ENCODE measurements at places on chromosomes 16 and 17. TPM values are rescaled to one million over a fixed set of nuclear protein-coding genes. Genes with fewer than 3 reads are reported as not detected.

DNA sequence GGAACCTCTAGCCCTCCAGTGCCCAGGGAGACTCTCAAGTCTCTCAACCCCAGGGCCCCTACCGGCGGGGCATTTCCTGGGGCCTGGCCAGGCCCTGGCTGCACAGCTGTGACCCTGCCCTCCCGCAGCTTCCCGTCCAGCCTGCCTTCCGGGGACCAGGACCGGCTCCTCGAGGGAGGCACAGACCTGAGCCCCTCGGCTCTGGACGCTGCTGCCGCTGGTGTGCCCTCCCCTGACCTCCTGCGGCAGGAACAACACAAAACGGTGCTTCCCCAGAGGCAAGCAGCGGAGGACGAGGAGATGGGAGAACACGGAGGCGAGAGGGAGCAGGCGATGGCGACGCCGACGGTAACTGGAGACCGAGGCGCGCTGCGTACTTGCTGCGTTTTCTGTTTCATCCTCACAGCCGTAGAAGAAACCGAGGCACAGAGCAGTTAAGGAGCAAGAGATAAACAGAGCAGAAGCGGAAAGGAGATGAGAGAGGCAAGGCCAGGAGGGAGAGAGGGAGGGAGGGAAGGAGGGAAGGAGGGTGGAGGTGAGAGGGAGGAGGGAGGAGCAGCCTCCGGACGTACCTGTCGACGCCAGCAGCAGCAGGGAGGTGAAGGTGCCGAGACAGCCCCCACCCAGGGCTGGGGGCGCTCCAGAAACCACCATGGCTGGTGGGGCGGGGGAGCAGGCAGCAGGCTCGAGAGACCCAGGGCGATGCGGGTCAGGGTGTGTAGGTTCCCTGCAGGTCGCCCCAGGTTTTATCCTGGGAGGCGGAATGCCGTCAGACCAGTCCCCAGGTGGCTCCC lies at the start of gene PRSS22:
Gene PRSS22, minus strand, starts transcription at position 720 of the 794 bp plus-strand sequence. Its CDS starts 66 bp downstream, at position 654.
- peak within 1 kb of the TSS; percentile 67 for H3K4me3 ChIP-seq
- H3K27me3 ChIP-seq, result no peaks in the 10 kb centered on the region
- no peaks in the 10 kb centered on the region for H3K36me3 ChIP-seq
- DNase-seq, result peak; percentile 78
- no peaks in the 10 kb centered on the region for H3K4me1 ChIP-seq
- H3K27ac ChIP-seq, result peak within 1 kb of the TSS; percentile 91

The RNF43 gene
- total RNA-seq, result 19.0 TPM

The LITAF gene
- total RNA-seq, result 109 TPM

GRCh38 chr17:72811976-72812687 lies 280.4 kb downstream of the SLC39A11 start:
- no peaks in the 10 kb centered on the region for H3K4me1 ChIP-seq
- H3K27me3 ChIP-seq, result no peaks in the 10 kb centered on the region
- H3K27ac ChIP-seq, result no peak overlapping the region
- no peak for DNase-seq

The MAPT gene
- total RNA-seq, result 9.9 TPM

DNA sequence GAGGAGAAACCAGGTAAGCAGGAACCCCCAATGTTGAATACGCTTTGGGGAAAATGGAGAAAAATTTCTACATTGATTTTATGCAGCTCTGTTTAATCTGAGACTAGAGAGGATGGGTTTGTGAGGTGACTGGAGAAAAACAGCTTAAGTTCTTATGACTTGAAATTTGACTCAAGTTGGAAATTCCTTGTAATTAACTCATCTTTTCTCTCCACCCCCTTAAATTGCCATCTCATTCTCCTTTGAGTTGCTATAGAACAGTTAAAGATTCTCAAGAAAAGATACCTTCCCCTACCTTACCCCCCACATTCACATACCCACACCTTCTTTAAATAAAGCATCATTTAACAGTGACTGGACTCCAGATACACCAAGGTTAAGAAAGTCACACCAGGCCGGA lies 24.2 kb downstream of the ZNRF1 start:
- H3K27ac ChIP-seq, result no peak overlapping the region
- H3K4me3 ChIP-seq, result no peak overlapping the region
- H3K4me1 ChIP-seq, result no peaks in the 10 kb centered on the region
- H3K36me3 ChIP-seq, result no peaks in the 10 kb centered on the region

GRCh38 chr16:85497622-85498314 lies 115.4 kb upstream of the GSE1 start:
- DNase-seq, result no peak
- H3K4me1 ChIP-seq, result no peaks in the 10 kb centered on the region
- no peak overlapping the region for H3K4me3 ChIP-seq
- H3K27ac ChIP-seq, result no peak overlapping the region
- H3K27me3 ChIP-seq, result no peaks in the 10 kb centered on the region
- no peaks in the 10 kb centered on the region for H3K36me3 ChIP-seq

- no peaks in the 10 kb centered on the region for H3K36me3 ChIP-seq
- no peaks in the 10 kb centered on the region for H3K27me3 ChIP-seq
- H3K4me3 ChIP-seq, result no peak overlapping the region
- no peaks in the 10 kb centered on the region for H3K4me1 ChIP-seq
Observed at GRCh38 chr17:78289802-78290363, 58.5 kb downstream of the TMEM235 start.

DNA sequence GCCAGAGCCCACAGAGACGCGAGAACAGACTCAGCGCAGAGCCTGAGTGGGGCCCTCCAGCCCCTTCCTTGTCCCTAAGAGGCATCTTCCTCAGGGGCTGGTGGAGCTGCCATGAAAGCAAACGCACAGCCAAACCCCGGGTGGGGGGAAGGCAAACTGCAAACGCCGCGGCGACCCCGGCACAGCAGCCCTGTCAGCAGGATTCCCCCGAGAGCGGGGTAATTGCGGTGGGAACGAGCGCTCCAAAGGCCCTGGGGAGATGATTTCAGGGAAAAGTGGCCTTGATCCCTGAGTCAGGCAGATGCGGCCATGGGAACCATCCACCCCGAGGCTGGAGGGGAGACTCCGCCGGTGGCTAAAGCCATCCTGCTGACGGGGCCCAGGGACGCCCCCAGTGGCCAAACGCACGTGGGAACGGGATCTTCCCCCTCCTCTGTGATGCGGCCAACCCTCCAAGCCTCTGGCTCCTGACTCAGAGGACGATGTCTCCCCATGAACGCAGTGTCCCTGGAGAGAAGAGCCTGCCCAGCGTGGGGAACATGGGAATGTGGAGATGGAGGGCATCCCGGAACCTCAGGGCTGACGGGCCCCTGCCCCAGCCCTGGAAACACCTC lies 25.1 kb downstream of the SLC7A5 start:
- no peaks in the 10 kb centered on the region for H3K36me3 ChIP-seq
- no peaks in the 10 kb centered on the region for H3K4me1 ChIP-seq
- no peak overlapping the region for H3K4me3 ChIP-seq
- H3K27ac ChIP-seq, result no peak overlapping the region
- no peak for DNase-seq
- no peaks in the 10 kb centered on the region for H3K27me3 ChIP-seq

- no peak overlapping the region for H3K4me3 ChIP-seq
- no peak for DNase-seq
- H3K36me3 ChIP-seq, result no peaks in the 10 kb centered on the region
Observed at GRCh38 chr16:83059237-83059636, 432.5 kb downstream of the CDH13 start.

GRCh38 chr17:48620461-48621139 lies 5.5 kb upstream of the HOXB8 start:
- no peak for DNase-seq
- H3K4me3 ChIP-seq, result no peak overlapping the region
- no peaks in the 10 kb centered on the region for H3K36me3 ChIP-seq
- H3K27me3 ChIP-seq, result peaks cover 100% of the 10 kb centered on the region
- no peak overlapping the region for H3K27ac ChIP-seq

The HAS3 gene
- total RNA-seq, result 0.96 TPM

- DNase-seq, result no peak
- H3K4me1 ChIP-seq, result no peaks in the 10 kb centered on the region
- H3K27me3 ChIP-seq, result peaks cover 85% of the 10 kb centered on the region
- H3K4me3 ChIP-seq, result no peak overlapping the region
- no peaks in the 10 kb centered on the region for H3K36me3 ChIP-seq
- no peak overlapping the region for H3K27ac ChIP-seq
Observed at GRCh38 chr17:79424471-79425185, 186.2 kb downstream of the RBFOX3 start.

DNA sequence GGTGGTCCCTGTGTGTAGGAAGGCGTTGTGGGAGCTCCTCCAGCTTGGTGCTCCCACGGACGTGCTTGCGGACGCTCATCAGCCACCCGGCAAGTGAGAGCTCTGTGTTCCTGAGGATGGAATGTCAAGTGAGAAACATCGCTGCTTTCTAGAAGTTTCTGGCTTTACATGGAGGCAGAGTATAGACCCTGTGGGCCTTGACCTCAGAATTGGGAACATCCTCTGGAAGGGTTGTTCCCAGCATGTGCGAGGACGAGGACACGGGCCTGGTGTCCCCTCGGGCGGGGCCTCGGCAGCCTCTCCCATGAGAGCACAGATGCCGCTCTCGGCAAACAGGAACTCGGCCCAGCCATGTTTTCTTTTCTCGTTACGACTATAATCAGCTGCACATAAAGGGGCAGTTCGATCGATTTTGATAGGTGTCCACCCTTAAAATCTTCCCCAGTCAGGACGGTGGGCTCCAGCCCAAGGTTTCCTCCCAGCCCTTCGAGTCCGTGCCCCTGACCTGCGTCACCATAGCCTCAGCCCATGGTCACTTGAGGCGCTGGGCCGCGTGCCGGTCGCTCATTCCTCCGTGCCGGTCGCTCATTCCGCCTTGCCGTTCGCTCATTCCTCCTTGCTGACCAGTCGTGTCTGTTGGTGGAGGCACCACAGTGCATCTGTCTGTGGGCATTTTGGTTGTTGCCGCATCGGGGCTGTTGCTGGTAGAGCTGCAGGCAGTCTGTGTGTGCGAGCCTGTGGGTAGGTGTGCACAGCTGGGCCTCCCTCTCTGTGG lies 91.3 kb upstream of the ZNF750 start:
- no peaks in the 10 kb centered on the region for H3K36me3 ChIP-seq
- H3K27ac ChIP-seq, result peak overlapping the region; percentile 54
- peak; percentile 46 for DNase-seq
- H3K27me3 ChIP-seq, result no peaks in the 10 kb centered on the region
- H3K4me3 ChIP-seq, result no peak overlapping the region

The TRIM72 gene
- under 0.01 TPM for total RNA-seq

The SLC43A2 gene
- total RNA-seq, result 13.8 TPM

- H3K36me3 ChIP-seq, result no peaks in the 10 kb centered on the region
- no peaks in the 10 kb centered on the region for H3K27me3 ChIP-seq
- DNase-seq, result no peak
- no peak overlapping the region for H3K4me3 ChIP-seq
- no peak overlapping the region for H3K27ac ChIP-seq
Observed at GRCh38 chr17:74051348-74051747, 152.1 kb upstream of the RPL38 start.

The TPSB2 gene
- total RNA-seq, result 5.6 TPM

The KRT24 gene
- not detected for total RNA-seq

GRCh38 chr17:68612209-68612922 lies 11.2 kb upstream of the FAM20A start:
- H3K4me1 ChIP-seq, result no peaks in the 10 kb centered on the region
- H3K36me3 ChIP-seq, result no peaks in the 10 kb centered on the region
- DNase-seq, result no peak
- H3K4me3 ChIP-seq, result no peak overlapping the region

GRCh38 chr17:187130-187529 lies 5.7 kb upstream of the DOC2B start:
- DNase-seq, result no peak
- H3K4me1 ChIP-seq, result no peaks in the 10 kb centered on the region
- H3K27ac ChIP-seq, result no peak overlapping the region

The SEC14L5 gene
- 0.33 TPM for total RNA-seq

DNA sequence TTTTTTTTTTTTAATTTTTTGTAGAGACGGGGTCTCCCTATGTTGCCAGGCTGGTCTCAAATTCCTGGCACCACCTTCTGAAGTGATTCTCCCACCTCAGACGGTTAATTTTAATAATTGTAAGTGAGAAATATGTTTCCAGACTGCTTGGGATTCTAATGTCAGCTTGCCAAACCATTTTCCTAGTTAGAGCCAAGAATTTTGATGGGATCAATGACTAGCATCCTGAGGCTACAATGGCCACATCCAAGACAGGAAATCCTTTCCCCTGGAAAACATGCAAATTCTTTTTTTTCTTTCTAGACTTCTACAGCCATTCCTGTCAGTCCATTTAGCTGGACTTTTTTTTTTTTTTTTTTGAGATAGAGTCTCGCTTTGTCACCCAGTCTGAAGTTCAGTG lies 32.6 kb downstream of the IGF2BP1 start:
- no peaks in the 10 kb centered on the region for H3K36me3 ChIP-seq
- no peak for DNase-seq
- no peak overlapping the region for H3K4me3 ChIP-seq
- H3K27ac ChIP-seq, result no peak overlapping the region
- no peaks in the 10 kb centered on the region for H3K4me1 ChIP-seq

The TRAPPC2L gene
- total RNA-seq, result 37.8 TPM

DNA sequence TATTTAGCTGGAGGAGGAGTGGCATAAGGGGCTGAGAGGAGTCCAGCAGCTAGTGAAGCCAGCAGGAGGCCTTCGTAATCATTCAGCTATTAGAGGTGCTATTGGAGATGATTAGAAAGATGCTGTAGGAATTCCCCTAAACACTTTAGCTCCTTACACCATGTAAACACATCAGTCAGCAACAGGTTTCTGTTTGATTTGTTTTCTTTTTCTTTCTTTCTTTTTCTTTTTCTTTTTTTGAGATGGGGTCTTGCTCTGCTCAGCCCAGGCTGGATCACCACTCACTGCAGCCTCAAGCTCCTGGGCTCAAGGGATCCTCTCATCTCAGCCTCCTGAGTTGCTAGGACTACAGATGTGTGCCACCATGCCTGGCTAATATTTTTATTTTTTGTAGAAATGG lies 10.6 kb upstream of the SEPHS2 start:
- H3K27me3 ChIP-seq, result no peaks in the 10 kb centered on the region
- no peak for DNase-seq
- H3K36me3 ChIP-seq, result no peaks in the 10 kb centered on the region
- no peak overlapping the region for H3K27ac ChIP-seq
- H3K4me3 ChIP-seq, result no peak overlapping the region

The ADCY7 gene
- total RNA-seq, result 30.7 TPM

The TAC4 gene
- not detected for total RNA-seq

- H3K27ac ChIP-seq, result peak overlapping the region; percentile 49
- no peaks in the 10 kb centered on the region for H3K27me3 ChIP-seq
- H3K36me3 ChIP-seq, result no peaks in the 10 kb centered on the region
- DNase-seq, result no peak
- no peaks in the 10 kb centered on the region for H3K4me1 ChIP-seq
- H3K4me3 ChIP-seq, result no peak overlapping the region
Observed at GRCh38 chr17:31724619-31725018, 134.4 kb downstream of the COPRS start.

The C1QL1 gene
- total RNA-seq, result 7.2 TPM

- H3K36me3 ChIP-seq, result peaks cover 13% of the 10 kb centered on the region
- H3K4me3 ChIP-seq, result no peak overlapping the region
- no peaks in the 10 kb centered on the region for H3K4me1 ChIP-seq
- DNase-seq, result no peak
- H3K27me3 ChIP-seq, result no peaks in the 10 kb centered on the region
Observed at GRCh38 chr16:3752984-3753383, 35.7 kb upstream of the TRAP1 start.

GRCh38 chr17:76697702-76698465 lies 12.9 kb downstream of the MXRA7 start:
- H3K27me3 ChIP-seq, result no peaks in the 10 kb centered on the region
- no peaks in the 10 kb centered on the region for H3K36me3 ChIP-seq
- DNase-seq, result no peak
- peak overlapping the region; percentile 29 for H3K27ac ChIP-seq

The INCA1 gene
- total RNA-seq, result 1.9 TPM
